ENCODE measurements at places on chromosomes 2 and 18.

GRCh38 chr2:39050109-39050508, 70.7 kb downstream of the SOS1 start:
- DNase-seq = no peak

DNA sequence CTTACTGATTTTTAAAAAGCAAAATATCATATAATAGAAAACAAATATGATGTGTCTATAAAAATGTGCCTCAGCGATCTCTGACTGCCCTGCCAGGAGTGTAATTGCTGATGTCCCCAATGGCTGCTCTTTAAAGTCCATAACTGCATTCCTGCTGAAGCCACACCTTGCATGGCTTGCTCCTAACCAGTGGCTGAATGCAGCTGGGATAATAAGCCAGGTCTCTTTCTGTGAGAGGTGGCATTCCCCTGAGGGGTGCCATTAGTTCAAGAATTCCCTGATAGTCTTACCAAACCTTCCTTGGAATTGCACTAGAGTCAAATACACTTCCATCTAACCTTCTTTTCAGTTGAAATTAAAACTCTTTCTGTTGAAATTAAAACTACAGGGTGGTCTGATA, 125.8 kb upstream of the ZNF804A start:
- DNase-seq = no peak

GRCh38 chr2:230413479-230413878, 2.5 kb upstream of the SP100 start:
- no peak for DNase-seq

GRCh38 chr18:6994056-6994770, 123.4 kb downstream of the LAMA1 start:
- DNase-seq = no peak

GRCh38 chr18:56202678-56203077, 435.7 kb downstream of the TXNL1 start:
- DNase-seq = no peak

DNA sequence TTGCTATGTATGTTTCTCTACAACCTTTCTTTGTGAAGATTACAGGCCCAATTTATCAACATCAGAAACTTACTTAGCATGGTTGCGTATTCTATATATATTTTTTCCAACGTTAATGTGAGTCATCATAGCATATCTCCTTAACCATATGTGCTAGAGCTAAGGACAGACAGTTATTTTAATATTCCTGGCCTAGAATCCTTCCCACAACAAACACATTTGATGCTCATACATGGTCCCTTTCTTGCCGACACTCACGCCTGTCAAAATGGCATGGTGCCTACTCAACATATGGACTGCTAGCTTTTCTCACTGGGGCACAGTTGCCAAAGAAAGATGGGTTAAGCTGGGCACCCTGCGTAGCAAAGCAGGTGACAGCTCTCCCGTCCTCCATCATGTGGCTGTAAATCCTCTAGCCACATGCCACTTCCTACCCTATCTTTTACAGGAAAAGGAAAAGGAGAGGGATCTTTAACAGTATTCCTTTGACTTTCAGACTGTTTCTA, 75.2 kb upstream of the GALNT5 start:
- DNase-seq = no peak

GRCh38 chr2:88667219-88667618, 24.3 kb upstream of the RPIA start:
- DNase-seq = no peak

DNA sequence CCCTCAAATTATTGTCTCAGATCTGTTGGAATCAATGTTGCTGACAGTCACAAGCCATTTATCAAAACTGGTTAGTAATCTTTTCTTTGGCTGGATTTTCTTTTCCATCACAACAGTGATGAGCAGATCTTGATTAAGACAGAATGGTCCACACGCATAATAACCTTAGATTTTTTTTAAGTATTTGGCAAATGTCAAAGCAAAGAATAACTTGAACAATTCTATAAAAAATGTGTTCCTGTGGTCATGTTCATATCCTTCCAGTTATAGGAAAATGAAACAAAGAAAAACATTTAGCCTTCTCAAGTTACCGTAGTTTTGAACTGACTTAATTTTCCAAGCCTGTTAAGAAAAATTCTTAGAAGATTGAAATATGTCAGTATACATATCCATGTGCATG, 659.9 kb upstream of the ID2 start:
- no peak for DNase-seq

DNA sequence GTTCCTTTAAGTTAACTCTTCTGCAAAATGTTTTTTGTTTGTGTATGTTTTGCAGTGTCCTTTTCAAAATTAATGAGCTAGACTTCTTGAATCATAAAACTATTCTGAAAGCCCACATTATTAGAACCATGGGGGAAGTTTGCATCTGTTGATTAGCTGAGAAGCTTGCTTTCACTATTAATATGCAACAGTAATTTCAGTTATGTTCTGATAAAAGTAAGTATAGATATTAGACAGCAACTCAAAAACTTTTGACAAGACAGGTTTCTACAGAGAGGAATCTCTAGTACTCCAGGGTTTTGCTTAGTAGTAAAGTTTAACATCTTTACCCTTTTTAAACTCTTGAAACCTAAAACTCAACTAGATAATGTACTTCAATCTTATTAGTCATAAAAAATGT, 147.8 kb downstream of the UBE2E3 start:
- no peak for DNase-seq

Data from SW480 (cell line).